Stimulated activated CD8-positive, alpha-beta memory T cell treated with anti-CD3 and anti-CD28 coated beads, Interleukin-2, amount 100 ng/mL, for 1 hour (primary cell): ENCODE measurements at places on chromosomes 2 and 18.

GRCh38 chr18:395456-396250, 104.8 kb downstream of the COLEC12 start:
- no peak for DNase-seq

DNA sequence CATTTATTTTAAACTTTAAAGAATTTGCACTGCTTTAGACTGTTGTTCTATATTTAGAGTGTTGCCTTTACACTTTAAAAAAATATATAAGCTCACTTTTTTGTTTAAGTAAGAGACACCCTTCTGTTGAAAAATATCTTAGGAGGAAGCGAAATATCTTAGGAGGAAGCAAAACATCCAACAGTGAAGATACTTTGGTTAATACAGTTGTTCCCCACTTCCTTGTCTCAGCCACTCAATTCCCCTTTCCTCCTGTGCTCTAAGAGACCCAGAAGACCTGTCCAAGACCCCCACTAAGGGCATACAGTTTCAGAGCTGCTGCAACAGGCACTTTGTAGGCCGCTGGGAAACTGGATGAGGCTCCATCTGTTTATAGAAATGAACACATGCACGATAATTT, 5.7 kb downstream of the SERPINB8 start:
- DNase-seq: no peak

DNA sequence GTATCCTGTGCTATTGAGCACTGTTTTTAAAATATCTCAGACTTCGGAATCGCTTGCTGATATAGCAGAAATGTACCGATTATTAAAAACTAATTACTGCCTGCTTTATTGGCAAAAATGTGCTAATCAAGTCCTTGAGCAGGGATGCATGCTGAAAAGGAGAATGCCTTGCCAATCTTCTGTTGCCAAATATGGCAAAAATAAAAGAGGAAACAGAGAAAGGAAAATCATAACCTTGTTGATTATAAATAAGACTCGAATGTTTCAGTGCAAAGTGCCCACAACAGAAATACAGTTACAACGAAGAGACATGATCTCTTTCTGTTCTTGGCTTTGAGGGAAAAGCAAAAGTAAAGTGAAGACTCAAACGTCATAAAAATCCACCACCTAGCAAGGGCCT, 248.5 kb downstream of the TMEM182 start:
- no peak for DNase-seq

DNA sequence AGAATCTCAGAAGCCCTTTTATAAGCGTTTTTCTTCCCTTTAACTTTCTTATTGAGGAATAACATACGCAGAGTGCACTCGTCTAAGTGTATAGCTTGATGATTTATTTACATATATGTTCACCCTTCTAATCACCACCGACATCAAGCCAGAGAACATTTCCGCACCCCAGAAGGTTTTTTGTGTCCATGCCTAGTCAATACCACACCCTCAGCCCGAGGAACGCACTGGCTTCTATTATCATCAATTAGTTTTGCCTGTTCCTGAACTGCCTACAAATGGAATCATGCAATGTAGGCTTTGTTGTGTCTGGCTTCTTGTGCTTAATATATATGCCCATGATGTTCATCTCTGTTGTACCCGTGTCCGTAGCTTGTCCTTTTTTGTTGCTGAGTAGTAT, 27.7 kb downstream of the SDC1 start:
- DNase-seq: no peak

DNA sequence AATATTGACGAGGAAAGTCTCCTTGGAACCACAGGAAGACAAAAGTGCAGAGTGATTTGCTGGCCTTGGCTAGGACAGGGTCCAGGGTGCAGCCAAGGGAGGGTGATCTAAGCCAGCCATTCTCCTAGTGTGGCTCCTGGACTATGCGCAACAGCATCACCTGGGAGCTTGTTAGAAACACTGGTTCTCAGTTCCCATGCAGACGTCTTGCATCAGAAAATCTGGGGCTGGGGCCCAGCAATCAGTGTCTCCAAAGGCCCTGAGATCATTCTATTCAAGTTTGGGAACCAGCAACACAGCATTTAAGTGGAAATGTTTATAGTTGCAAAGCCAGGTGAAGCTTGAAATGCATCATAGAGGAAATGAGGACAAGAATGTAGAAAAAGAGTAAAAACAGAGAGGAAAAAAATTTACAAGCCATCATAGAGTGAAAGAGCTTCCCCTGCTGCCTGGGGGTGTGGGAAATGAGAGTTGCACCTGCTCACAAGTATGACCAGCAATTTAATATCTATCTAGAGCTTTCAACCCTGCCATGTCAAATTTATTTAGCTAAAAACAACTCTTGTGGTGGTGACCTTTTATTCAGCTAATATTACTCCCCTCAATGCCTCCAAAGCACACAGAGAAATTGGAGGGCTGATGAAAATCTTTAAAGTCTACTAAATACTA, 54.4 kb upstream of the SEC11C start:
- DNase-seq: no peak

DNA sequence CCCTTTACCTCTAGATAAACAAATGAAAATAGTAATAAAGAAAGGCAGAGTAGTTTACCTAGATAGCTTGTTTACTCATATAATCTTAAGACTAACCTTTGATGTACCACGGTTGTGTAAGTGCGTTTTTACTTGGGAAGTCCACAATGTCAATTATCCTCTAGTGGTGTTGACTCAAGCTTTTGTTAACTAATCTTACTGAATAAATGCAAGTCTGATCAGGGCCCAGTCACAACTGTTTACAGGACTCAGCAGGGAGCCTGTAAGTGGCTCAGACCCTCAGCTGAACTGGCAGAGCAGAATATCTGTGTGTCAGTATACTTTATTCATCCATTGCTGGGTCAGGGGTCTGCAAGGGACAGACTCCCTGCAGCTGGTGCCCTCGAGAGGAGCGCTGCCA, 98.1 kb upstream of the ACAA2 start:
- DNase-seq: no peak

GRCh38 chr18:55839343-55839742, 251.4 kb upstream of the TCF4 start:
- no peak for DNase-seq
